ENCODE measurements at places on chromosomes 16 and 17. TPM values are rescaled to one million over a fixed set of nuclear protein-coding genes. Genes with fewer than 3 reads are reported as not detected.

DNA sequence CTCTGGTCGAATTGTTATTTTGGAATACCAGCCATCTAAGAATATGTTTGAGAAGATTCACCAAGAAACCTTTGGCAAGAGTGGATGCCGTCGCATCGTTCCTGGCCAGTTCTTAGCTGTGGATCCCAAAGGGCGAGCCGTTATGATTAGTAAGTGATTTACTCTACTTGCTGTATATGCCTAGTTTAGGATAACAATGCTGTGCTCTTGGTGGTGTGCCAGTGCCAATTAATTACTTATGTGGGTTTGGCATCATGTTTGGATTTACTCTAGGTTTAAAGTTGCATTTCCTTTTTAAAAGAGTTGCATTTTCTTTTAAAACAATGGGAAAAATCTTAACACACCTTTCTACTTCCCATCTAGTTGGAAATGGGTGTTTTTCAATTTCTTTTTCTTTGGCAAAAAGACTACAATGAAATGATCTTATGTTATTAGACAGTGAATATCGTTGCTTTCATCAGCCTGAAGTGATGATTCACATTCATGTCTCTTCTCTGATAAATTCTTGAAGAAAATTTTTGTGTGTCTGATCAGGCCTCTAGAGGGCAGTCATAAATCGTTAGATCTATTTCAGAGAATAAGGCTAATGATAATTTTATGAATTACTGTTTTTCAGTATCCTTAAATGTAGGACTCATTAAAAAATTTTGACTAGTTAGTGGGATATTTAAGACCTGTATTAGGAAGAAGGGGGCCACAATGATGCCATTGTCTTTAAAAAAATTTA lies 5.6 kb downstream of the SF3B3 start:
- no peak for DNase-seq

Gene FBXW10B
- not detected for total RNA-seq

- DNase-seq = no peak
Measured at GRCh38 chr17:78242024-78242742, 10.8 kb downstream of the TMEM235 start.

- no peak for DNase-seq
Measured at GRCh38 chr16:78102865-78103264, 3.4 kb downstream of the WWOX start.

DNA sequence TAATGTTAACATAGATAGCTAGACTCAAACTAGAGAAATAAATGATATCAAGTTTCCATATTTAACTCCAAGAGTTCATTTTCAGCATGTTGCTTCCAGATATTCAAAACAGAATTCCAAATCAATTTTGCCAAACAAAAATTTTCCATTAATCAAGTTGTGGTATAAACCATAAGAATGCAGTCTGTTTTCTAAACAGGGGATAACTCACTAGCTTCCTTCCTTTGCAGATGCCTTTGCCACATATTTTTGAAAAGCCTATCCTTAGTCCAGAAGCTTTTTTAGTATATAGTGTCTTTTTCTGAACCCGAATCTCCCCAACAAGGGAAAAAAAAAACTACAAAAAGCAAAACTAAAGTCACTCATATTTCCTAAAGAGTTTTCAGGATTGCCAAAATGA lies 61.5 kb downstream of the HELZ start:
- no peak for DNase-seq

GRCh38 chr17:69111794-69112193 lies 29.9 kb downstream of the ABCA6 start:
- no peak for DNase-seq

DNA sequence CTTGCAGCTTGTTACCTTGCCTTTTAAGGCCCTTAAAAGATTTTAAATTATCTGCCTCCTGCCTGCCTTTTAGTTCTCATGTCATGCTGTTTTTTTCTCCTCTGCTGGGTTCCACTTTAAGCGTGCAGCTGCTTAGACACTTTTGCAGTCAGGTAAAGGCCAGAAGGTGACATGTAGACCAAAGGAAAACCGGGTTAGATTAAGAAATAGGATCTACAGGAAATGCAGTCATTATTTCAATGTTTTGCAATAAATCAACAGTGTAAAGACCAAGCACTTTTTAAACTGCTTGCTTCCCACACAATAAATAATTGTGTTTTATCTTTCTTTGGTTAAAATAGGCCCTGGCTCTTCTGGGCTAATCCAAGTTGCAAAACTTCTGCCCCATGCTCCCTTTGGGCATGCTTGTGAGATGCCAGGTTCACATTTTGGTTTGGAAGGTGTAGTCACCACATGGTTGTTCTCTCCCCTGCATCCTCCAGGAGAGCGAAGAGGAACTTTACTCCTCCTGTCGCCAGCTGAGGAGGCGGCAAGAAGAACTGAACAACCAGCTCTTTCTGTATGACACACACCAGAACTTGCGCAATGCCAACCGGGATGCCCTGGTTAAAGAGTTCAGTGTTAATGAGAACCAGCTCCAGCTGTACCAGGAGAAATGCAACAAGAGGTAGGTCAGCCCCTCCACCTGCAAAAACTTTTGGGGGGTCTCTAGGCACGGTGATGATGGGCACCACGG lies 54.9 kb downstream of the SDR42E1 start:
- no peak for DNase-seq

DNA sequence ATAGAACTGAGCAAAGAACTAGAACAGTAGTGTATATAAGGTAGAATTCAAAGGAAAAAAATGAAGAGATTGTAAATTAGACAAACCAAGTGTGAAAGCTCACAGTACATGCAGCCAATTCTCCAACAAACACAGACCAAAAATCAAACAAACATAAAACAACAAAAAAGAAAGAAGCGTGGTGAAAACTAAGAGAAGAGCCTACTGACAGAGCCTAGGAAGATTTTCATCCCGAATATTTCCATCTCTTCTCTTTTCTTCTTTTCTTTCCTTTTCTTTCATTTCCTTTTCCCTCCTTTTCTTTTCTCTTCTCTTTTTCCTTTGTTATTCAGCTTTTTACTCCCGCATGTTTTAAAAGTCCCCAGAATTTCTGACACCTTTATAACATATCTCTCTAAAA lies 1103.6 kb downstream of the CDH8 start:
- DNase-seq = no peak

Gene KRT40
- not detected for total RNA-seq

GRCh38 chr16:25950586-25951281 lies 259.0 kb downstream of the HS3ST4 start:
- DNase-seq = no peak

Gene EME2
- total RNA-seq = 29.2 TPM

- DNase-seq = no peak
Measured at GRCh38 chr17:80753685-80754345, 209.2 kb downstream of the RPTOR start.

- DNase-seq = no peak
Measured at GRCh38 chr17:68255151-68255550, 7.3 kb downstream of the AMZ2 start.

Gene EFCAB5
- total RNA-seq = not detected

Gene AANAT
- total RNA-seq = not detected

Gene CCDC57
- total RNA-seq = 58.1 TPM

- no peak for DNase-seq
Measured at GRCh38 chr16:67807148-67807682, 526 bp downstream of the TSNAXIP1 start.

Gene C17orf113
- total RNA-seq = 0.21 TPM

Gene GNG13
- not detected for total RNA-seq

DNA sequence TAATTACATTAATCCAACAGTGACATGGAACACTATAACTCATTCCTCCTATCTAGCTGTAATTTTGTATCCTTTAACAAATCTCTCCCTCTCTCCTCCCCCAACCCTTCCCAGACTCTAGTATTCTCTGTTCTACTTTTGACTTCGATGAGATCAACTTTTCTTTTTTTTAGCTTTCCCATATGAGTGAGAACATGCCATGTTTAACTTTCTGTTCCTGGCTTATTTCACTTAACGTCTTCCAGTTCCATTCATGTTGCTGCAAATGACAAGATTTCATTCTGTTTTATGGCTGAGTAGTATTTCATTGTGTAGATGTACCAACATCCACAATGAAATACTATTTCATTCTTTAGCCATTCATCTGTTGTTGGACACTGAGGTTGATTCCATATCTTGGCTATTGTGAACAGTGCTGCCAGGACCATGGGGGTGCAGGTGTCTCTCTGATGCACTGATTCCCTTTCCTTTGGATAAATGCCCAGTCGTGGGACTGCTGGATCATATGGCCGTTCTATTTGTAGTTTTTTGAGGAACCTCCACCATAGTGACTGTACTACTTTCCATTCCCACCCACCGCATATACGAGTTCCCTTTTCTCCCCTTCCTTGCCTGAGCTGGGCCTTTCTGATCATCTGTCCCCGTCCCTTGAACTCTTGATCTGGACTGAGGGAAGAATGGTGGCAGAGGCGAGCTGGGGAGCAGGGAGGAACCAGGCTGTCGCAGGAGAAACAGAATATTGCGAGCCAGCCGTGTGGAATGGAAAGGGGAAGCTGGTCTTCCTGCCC lies 7.7 kb upstream of the CEP295NL start:
- DNase-seq = no peak

DNA sequence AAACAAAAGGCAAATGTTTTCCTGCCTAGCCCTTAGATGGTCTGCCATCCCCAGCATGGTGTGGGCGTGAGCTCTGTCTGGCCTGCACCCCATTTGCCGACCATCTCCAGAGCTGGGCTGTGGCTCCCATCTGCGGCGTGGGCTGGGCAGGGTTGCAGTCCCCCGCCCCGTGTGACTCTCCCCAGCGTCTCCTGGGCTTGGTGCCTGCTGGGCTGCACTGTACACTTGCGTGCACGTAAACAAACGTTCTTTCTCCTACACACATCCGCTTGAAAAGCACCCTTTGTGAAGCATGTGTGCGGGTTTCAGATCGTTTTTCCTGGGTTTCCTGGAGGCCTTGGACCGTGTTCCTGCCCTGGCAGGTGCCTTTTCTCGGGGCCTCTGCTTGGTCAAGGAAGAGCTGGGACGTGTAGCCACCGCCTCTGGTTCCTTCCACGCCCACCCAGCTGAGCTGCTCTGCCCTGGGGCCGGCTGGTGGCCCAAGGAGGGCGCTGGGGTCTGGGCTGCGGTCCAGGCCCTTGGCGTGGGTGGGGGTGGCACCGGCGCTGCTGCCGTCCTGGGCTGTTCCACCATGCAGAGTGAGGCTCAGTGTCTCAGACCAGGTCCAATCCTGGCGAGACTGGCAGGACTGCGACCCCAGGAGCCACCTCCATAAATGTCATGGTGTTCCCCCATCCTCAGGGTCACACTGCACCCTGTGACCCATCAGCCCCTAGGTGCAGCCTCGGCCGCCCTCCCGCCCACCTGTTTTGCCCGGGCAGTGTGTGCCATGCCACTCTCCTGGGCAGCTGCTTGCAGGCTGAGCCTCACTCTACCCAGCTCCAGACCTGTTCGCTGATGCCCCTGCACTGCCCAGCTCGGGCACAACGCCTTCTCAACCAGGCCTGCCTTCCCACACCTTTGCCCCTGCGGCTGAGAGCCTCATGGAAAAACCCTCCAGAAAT lies 9.9 kb upstream of the BAIAP3 start:
- DNase-seq = no peak

Gene TMEM100
- total RNA-seq = 2.2 TPM

Gene PRAC1
- not detected for total RNA-seq

DNA sequence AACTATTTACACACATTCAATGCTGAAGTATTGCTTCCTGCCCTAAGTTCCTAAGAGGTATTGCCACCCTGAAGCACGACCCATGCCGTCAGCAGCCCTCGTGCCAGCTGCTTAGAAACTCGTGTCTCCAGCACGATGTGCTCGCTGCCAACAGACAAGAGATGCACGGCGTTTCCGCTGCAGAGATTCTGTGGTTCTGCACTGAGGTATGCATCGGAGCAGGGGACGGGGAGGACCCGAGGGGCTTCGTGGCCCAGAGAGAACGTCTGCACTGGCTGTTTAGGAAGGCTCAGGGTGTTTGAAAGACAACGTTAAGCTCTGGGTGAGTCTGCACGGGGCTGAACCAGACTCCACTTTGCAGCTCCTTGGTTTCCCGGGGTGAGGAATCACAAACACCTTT lies 82.7 kb upstream of the CREBBP start:
- DNase-seq = no peak

- DNase-seq = no peak
Measured at GRCh38 chr16:88784074-88784855, 755 bp downstream of the PIEZO1 start.

Gene TBC1D3C
- total RNA-seq = not detected

GRCh38 chr16:53503991-53504663 lies 1.1 kb upstream of the AKTIP start:
- peak; percentile 47 for DNase-seq

- no peak for DNase-seq
Measured at GRCh38 chr17:51322390-51323029, 62.2 kb downstream of the UTP18 start.

DNA sequence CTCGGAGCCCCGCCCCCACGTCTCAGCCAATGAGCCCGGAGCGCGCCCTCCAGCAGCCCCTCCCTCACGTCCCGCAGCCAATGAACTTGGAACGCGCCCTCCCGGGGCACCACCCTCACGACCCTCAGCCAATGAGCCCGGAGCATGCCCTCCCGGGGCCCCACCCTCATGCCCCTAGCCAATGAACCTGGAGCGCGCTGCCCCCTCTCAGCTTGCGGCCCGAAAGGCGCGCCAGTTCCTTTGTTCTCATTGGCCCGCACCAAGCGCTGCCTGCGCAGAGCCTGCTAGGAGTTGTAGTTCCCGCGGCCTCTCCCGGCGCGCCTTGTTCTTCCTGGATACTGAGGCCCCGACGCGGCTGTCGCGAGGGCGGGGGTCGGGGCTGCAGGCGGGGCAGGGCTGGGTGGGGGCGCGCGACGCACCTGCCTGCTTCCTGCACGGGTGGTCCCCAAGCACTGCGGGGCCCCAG lies at the start of gene LRRC45:
LRRC45 (plus strand) TSS at position 325 of the 466 bp plus-strand sequence. CDS start 339 bp downstream, outside the sequence.
- DNase-seq = peak; percentile 100

Gene SRL
- total RNA-seq = 0.68 TPM

- DNase-seq = no peak
Measured at GRCh38 chr17:49512296-49513043, 17.4 kb downstream of the NGFR start.
